ENCODE measurements at places on chromosomes 2 and 18. TPM values are rescaled to one million over a fixed set of nuclear protein-coding genes. Genes with fewer than 3 reads are reported as not detected.

SCN7A gene
- total RNA-seq, result not detected

RAB6C gene
- total RNA-seq, result not detected

SLC8A1 gene
- 6.8 TPM for total RNA-seq

STARD6 gene
- total RNA-seq, result not detected

C2orf76 gene
- 9.8 TPM for total RNA-seq

Measured in hair follicular keratinocyte (primary cell).